ENCODE measurements at places on chromosomes 12 and 14. TPM values are rescaled to one million over a fixed set of nuclear protein-coding genes. Genes with fewer than 3 reads are reported as not detected.

DNA sequence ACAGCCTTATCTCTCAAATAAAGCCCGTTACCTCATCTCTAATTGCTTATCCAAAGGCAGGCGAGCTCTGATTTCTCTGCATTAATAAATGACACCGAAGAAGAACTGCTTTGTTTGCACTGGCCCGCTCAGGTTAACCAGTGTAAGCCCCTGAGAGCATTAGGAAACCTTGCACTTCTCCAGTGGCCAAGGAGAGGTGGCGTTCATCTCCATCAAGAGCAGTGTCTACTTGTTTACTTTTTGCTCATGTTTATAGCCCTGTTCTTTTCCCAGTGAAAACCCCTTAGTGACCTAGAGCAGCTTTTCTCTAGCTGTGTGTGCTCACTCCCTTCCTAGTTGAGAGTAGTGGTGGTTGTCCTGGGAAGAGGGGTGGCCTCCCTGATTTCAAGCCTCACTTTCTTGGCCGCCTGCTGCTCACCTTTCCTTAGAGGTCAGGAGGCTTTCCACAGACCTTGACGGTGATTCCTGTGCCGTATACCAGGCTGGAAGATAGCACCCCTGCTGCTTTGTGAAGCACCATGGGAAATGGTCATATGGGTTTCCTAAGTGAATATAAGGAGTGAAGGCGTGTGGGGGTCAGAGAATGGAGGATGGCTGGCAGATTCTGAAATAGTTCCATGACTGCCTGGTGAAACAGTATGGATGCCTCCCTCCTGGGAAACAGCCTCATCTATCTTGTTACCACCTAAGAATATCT, 16.6 kb downstream of the FBXW8 start:
- no peak for DNase-seq

DNA sequence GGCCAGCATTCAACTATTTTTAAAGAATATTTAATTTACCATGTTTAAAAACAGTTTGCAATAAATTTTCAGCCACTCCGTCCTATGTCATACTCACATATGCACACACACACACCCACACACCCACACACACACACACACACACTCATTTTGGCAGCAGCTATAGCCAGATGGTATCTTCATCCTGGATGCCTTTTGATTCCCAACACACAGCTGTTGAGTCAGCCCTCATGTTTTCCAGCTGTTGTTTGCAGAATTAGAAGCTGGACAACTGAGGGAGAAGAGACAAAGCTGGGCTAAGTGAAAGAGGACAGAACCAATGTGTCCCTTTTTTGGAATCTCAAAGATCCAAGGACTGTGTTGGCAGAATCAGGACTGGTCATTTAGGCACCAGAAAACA, 80.0 kb upstream of the EGLN3 start:
- DNase-seq: no peak

Gene ACOT2
- polyA plus RNA-seq: 9.6 TPM

Gene MMP19
- polyA plus RNA-seq: 1.5 TPM

DNA sequence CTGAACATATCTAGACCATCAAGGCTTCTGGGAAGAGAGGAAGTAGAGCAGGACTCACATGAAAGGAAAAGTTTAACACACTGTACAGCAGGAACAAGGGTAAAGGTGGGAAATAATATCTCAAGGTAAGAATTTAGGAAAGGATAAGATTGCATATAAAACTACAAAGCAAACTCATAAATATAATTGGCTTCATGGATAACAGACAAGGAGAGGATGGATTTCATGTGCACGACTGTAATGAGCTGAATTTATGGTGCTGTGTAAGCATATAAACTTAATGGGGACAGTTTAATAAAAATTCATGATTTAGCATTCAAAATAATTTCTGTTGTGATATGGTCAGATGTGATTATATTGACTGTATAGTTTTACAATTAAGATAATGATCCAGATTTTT, 298.0 kb downstream of the GXYLT1 start:
- DNase-seq: no peak

Gene FAM90A1
- polyA plus RNA-seq: 0.19 TPM

DNA sequence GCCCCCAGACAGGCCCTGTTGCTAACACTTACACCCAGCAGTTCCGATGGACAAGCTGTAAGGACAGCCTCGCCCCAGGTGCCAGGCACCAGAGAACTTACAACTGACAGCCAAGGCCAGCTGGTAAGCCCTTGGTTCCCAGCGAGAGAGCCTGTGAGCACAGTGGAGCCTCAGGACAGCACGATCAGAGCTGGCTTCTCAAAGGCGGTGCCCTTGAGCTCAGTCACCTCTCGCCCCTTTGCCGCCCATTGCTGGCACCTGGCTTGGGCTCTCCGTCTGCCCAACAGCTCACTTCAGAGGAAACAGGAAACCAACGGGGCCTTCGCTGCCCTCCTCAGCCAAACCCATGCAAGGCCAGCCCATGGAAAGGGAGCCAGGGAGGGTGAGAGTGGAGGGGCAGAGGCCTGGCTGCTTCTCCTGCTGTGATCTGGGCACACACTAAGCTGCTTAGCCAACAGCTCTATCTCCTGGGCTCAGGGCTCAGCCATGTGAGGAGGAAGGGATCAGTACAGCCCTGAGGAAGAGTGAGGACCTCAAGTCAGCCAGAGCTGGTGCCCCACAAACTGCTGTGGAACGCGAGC, 98.5 kb downstream of the SINHCAF start:
- DNase-seq: no peak

DNA sequence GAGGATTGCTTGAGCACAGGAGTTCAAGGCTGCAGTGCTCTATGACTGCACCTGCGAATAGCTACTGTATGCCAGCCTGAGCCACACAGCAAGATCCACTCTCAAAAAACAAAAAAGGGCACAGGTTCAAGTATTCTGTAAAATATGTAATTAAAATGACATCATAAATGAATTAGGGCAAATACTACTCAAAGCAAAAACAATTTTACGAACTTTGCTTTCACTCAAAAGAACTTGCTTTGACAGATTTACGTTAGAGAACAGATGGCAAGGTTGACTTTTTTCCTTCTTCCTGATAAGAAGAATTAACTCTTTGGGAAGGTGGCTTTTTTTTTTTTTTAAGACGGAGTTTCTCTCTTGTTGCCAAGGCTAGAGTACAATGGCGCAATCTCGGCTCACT, 44.0 kb upstream of the EAPP start:
- DNase-seq: no peak

Gene NKX2-1
- not detected for polyA plus RNA-seq

Gene YARS2
- 70.1 TPM for polyA plus RNA-seq

GRCh38 chr14:99745307-99745951, 47.8 kb upstream of the EML1 start:
- no peak for DNase-seq

DNA sequence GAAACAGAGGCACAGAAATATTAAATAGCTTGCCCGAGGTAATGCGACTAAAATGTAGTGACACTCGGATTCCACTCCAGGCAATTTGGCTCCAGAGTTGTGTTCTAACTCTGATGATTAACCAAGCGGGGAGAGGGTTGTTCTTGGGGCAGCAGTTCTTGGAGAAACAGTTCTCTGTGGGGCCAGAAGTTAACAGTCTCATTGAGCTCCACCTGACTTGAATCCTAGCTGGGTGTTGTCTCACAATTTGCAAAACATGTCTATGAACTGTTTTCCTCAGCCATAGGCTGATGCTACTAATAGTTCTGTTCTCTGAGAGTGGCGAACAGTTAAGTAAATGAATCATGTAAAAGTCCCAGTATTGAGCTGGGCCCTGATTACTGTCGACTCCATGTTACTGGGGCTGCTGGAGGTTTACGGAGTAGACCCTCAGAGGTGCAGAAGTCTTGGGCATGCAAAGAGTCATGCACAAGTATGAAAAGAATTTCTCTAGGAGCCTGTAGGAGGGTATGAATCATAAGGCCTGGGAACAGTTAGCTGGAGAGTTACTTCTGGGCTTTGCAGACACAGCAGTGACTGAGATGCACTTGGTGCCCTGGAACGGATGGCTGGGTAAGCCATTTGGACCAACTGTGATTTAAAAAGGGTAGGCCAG, 15.4 kb upstream of the NIN start:
- no peak for DNase-seq

GRCh38 chr12:154058-154457, 59.9 kb downstream of the SLC6A12 start:
- no peak for DNase-seq

DNA sequence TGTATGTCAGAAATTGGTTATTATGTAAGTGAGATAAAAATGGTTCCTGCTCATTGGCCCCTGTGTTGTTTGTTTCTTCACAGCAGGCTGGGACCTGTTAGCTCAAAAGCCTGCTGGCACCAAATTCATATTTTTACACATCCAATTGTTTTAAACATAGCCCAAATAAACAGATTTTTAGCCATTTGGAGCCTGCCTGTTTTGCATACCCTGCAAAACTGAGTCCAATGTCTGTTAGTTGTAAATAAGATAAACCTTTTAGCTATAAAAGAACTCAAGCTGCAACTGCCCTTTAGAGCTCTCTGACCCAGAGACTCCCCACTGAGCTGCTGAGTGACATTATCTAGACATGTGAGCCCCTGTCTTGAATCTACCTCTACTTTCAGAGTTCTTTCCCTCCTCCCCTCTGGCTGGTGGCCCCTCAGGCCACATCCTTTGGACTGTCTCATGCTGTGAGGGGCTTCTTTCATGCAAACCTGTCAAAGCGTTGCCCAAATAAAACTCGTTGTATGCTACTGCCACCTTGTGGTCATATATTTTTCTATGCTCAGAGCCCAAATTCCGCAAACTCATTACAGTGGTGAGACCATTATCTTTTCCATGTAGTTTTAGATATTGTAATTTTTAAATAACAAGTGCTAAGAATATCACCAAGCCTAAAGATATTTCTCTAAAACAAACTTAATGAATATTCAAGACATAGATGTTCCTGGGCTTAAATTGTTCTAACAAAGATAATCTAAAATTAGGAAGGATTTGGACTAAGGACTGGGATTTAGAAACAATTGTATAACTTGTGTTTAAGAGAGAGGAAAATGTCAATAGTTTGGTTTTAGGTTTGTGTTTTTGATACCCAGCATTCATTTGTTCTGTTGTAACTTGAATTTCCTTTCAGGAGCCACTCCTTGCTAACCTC, 337.9 kb downstream of the AACS start:
- peak; percentile 95 for DNase-seq

Gene KRT6B
- polyA plus RNA-seq: not detected

- no peak for DNase-seq
Measured at GRCh38 chr12:97984974-97985580, 522.5 kb downstream of the RMST start.

Gene B3GNT4
- 1.8 TPM for polyA plus RNA-seq

DNA sequence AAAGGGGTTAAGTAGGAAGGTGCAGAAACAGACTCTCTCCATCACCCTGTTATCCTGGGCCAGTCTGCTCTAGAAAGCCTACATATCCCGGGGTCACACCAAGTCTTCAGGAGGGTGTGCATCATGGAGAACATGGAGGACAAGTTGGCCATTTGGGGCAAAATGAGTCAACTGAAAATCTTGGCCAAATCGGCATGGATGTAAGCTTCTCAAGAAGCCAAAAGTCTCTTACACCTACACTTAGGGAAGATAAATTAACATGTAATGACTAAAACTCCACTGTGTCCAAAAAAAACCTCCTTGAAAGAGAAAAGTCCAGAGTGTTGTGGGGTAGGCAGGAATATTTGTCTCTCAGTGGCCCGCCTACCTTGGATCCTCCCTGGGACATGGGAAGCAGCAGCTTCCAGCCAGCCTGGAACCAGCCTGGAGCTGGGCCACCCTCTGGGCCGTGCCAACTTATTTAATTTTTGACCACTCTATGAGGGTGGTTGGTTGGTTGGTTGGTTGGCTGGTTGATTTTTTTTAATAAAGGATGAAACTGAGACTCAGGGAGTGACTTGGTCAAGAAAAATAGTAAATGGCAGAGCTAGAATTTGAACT, 17.9 kb upstream of the TC2N start:
- no peak for DNase-seq

DNA sequence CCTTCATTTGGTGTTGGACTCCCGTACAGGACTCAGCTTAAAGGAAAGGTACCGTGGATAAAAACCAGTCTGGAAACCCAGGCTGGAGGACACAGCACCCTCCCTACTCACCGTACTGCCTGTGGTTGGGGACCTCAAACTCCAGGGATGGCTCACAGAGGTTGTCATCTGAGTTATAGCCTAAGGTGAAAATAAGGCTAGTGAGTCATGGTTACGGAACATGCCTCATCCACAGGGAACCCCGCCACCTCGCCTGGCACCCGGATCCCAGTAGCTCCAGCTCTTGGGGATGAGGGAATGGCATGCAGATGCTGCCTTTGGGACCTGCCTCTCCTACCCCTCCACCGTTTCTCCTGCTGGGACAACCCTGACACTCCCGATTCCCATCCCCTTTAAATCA, 36.8 kb upstream of the GPR68 start:
- no peak for DNase-seq

Gene SERPINA1
- polyA plus RNA-seq: not detected

Gene EEF1AKMT3
- polyA plus RNA-seq: 1.7 TPM

GRCh38 chr14:96017882-96018281, 21.3 kb upstream of the C14orf132 start:
- no peak for DNase-seq

GRCh38 chr12:128789356-128789929, 34.3 kb downstream of the SLC15A4 start:
- no peak for DNase-seq

Gene STYK1
- polyA plus RNA-seq: 1.2 TPM

DNA sequence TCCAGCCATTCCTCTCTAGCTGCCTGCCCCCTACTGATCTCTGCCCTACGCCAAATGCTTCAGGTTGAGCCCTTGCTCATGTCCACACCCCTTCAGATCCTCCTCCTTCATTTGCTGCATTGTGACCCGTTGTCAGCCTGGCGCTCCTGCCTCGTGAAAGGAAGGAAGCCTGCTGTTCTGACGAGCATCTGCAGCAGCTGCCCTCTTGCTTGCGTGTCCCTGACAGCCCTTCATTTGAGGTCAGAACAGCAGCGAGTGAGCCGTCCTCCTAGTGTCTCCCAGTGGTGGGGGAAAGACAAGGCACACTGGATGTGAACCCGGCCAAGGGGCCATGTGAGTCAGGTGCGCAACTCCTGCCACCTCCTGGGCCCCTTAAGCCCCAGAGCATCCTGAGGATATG, 3.0 kb upstream of the PIANP start:
- peak; percentile 69 for DNase-seq

Gene LUM
- 0.27 TPM for polyA plus RNA-seq

DNA sequence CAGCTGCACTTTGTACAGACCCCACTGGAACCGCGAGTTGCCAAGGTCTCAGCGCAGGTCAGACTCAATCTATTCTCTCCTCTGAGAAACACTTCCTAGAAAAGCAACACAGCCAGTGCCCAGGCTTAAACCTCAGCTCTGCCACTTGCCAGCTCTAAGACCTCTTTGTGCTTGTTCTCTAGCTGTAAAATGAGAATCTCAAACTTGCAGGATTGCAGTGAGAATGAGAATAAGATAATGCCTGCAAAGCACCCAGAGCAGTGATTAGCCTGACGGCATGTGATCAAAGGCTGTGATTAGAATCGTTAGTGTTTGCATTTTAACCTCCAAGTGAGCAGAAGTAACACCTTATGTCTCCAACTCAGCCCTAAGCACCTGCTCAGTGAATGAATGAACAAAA, 21.3 kb downstream of the ANO2 start:
- no peak for DNase-seq

- DNase-seq: no peak
Measured at GRCh38 chr14:21476523-21476924, 235 bp downstream of the RAB2B start.

Gene KLRC3
- not detected for polyA plus RNA-seq
